Hindlimb muscle (tissue), 1 donor: ENCODE measurements at places on chromosomes 5 and 9.

DNA sequence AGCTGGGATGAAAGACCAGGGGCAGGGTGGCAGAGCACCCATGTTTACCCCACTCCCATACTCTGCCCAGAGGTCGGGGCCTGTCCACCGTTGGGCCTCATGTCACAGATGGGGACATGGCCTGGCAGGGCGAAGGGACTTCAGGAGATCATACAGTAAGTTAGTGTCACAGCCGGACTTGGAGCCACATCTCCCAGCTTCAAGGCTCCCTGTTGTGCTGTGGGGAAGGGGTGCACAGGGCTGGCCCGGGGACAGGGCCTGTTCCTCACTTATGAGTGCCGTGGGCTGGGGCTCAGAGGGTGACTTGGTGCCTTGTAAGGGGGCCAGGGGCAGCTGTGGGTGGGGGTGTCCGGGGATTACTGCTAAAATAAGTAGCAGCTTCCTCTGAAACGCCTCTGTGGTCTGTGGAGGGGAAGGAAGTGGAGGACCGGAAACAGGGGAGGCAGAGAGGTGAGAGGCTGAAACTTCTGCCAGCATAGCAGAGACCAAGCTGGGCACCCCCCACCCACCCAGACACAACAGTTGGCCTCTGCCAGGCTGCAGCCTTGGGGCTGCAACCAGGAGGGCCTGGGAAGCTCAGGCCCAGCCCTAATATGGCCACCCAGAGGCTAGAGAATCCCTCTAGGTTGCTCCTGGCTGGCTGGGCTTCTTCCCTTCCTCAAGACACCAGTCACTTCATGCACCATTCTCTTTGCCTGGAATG lies 41.1 kb upstream of the NEK6 start:
- no peak for DNase-seq

DNA sequence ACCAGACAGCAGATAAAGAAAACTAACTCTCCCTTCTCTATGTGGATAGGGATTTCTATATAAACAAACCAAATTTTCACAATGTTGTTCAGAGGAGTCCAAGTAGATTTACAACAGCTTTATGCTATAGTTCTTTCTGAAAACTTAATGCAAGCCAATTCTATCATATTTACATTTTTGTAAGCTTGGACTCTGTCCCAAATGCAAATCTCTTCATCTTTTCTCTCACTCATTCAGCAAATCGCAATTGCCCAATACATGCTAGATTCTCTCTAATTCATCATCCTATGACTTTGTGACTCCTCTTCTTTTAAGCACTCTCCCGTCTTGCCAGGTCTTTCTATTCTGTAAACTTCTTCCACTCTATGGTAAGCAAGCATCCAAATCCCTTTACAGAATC lies 39.1 kb upstream of the UGT3A2 start:
- DNase-seq = no peak

- DNase-seq = no peak
These were observed 19.7 kb upstream of the ASTN2 start for GRCh38 chr9:117434566-117434965.

DNA sequence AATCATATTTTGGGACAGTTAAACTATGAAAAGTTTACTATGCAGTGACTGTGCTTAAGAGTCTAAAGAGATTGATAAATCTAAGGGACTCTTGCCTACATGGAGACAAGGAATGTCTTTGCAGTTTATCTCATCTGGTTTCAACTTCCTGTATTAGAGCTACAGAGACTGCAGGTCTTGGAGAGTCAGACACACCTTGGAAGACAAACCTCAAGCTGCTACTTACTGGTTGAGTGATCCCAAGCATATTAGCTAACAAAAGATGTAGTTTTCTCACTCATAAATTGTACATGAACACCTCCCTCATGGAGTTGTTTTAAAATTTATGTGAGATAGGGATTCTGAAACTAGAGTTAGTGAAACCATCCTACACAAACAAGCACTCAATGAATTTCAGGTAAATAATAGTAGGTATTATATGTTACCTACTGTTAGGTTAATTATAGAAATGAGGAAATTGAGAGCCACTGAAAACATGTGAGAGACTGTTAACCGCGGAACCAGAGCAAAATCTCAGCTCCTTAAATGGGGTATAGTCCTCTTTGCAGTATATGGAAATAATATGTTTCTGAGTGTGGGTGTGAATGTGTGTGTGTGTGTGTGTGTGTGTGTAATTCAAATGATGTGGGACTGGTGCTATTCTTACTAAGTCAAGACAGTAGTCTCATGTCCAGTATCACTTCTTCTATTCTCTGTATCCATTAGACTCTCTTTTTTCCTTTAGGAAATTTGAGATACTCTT lies 752.1 kb downstream of the DTWD2 start:
- DNase-seq = no peak

- DNase-seq = no peak
These were observed 799.3 kb upstream of the NUDT12 start for GRCh38 chr5:104361932-104362331.

- no peak for DNase-seq
These were observed 4.5 kb downstream of the EGR1 start for GRCh38 chr5:138469540-138470321.

GRCh38 chr9:23088932-23089364 lies 642.3 kb downstream of the DMRTA1 start:
- no peak for DNase-seq

DNA sequence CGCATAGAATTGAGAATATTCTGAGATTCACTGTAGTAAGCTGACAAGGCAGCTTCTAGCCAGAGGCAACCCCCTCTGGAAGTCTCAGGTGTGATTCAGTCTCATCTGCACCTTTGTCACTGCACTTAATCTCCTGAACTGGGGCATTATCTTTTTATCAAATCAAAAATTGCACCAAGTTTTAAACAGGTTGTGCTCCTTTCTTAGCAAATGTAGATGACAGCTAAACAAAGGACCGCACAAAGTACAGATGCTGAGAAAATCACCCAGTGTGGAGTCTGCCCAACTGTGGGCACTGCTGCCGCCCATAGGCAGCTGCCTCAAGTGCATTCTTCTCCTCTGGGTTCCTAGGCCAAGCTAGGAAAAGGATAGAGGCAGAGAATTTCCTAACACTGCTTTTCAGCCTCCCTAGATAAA lies 51.1 kb downstream of the STARD4 start:
- peak; percentile 14 for DNase-seq

DNA sequence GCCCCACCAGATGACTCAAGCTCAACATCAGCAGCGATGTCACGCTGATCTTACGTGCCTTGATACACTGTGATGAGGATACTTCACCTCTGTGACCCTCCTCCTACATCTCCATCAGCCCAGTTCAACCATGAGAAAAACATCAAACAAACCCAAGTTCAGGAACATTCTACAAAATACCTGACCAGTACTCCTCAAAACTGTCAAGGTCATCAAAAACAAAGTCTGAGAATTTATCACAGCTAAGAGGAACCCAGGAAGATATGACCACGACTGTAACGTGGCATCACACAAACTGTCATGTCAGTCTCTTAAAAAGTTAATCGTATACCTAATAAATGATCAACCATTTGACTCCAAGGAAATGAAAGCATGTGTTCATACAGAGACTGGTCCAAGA lies 90.8 kb downstream of the COL23A1 start:
- DNase-seq = no peak

DNA sequence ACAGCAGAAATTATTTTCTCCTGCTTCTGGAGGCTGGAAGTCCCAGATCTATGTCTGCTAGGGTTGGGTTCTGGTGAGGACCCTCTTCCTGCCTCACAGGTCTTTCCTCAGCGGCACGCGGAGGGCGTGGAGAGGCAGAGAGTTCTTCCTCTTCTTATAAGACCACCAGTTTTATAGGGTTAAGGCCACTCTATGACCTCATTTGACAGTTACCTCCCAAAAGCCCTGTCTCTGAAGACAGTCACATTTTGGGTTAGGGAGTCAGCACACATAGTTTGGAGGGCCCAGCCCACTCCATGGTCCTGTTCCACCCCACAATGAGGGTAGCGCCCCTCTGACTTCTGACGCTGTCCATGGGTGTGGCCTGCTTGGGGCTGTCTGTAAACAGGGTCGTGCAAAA lies 46.7 kb downstream of the TRIP13 start:
- DNase-seq = no peak

- DNase-seq = no peak
These were observed 416.0 kb downstream of the MAN2A1 start for GRCh38 chr5:110105692-110106091.

DNA sequence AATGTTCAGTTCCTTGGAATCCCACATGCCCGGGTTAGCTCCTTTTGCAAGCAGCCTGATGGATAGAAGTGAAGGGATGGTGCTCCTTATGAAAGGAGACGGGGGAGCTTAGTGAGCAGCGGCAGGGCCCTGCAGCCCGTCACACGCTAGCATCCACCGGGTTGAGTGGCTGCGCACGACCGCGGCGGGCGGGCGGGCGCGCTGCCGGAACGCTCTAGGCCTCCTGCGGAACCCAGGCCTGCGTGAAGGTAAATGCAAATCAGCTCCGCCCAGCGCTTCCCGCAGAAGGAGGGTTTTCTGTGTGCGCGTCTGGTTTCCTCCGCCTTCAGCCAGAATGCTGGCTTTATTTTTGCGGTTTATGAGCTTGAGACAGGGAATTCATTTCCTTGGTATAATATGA lies 19.8 kb downstream of the IL12B start:
- DNase-seq = no peak

DNA sequence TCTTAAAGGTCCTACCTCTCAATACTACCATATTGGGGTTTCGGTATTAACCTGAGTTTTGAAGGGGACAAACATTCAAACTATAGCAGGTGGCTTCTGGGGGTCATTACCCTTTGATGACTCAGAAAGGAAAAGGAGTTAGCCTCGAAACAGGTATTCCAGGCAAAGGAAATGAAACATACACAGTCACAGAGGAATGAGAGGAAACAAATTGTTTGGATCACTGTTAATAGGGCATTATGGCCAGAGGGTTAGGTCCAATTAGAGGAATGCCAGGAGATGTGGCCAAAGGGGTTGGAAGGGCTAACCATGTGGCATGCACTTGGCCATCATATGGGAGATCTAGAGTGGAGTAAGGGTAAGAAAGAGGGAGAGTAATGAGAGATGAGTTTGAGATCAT lies 23.9 kb upstream of the NIM1K start:
- no peak for DNase-seq

DNA sequence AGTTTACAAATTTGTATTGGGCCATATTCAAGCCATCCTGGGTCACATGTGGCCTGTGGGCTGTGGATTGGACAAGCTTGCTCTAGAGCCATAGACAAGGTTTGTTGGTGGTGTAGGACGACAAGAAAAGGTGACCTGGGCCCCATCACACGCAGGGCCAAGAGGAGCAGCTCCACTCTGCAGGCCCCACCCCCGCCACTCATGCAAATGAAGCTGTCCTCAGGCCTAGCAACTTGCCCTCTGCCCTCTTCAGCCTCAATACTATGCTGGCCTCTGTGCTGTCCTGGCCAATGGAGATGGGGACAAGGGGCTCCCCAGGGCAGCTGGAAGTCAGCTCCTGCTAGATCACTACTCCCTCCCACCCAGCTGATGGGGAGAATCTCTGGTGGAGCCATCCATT lies 55.2 kb upstream of the TMEM252 start:
- no peak for DNase-seq

- DNase-seq = no peak
These were observed 63.5 kb downstream of the HMCN2 start for GRCh38 chr9:130329061-130329460.

DNA sequence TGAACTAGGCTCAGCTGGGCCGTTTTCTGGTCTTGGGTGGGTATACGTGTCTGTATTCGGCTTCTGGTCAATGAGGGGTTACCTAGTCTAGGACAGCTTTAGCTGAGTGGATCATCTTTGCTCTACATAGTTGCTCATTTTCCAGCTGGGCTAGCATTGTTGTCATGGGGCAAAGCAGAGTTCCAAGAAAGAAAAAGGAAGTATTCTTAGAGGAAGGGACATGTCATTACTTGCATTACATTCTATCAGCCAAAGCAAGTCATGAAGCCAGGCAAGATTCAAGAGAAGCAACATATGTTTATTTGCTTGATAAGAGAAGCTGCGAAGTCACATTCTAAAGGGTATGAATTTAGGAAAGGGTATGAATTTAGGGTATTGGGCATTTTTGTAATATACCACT lies 396.5 kb downstream of the ZNF608 start:
- no peak for DNase-seq

DNA sequence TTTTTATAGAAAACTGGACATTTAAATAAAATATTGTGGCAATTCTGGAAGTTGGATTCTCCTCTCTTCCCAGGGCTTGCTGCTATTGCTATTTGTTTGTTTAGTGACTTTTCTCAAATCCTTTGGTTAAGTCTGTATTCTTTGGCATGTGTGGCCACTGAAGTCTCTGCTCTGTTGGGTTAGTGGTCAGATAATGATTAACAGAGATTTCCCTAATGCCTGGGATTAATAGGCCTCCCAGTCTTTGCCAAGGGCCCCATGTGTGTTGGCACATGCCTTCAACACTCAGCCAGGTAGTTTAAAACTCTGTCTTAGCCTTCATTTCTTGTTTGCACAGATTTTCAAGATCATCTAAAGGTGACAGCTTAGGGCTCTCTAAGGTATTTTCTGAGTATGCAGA lies 92.8 kb upstream of the EPB41L4A start:
- DNase-seq = no peak

DNA sequence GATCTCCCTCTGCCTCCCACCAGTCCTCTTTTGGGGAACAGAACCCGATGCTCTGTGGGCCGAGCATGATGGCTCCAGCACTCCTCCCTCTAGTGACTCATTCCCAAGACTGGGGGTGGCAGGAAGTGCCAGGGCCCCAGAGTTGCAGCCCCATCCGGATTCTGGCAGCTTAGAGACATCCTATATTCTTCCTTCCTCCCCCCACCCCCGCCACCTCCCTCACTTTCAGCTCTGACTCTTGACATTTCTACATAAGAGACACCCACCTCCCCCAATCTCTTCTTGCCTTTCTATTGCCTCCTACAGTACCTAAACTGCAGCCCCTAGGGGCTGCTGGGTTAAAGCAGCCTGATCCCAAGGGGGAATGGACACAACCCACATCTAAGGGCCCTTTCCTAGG lies 47.1 kb upstream of the MATR3 start:
- DNase-seq = no peak

GRCh38 chr9:72788966-72789735 lies 163.7 kb downstream of the ALDH1A1 start:
- DNase-seq = no peak

DNA sequence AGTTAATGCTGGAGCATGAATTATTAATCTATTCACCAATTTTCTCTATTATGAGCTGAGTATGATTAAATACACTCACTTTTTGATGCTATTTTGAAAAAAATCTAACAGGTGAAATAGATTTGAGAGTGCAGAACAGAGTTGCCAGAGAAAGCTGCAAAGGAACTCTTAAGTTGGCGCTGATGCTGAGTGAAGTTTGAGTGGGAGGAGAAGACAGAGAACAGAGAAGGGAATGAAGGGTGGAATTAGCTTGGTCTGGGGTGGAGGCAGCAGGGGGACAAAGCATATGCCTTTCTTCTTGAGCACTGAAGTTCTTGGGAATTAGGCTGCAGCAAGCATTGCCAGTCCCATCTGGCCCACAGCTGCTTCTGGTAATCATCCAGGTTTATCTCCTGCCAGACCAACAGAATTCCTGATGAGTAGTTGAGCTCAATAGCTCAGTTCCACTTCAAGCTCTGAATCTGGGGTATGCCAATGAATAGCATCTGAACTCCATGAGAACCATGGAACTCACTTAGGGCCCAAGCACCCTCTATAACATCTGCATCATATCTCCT lies 290.1 kb downstream of the HINT1 start:
- no peak for DNase-seq

- DNase-seq = no peak
These were observed 29.0 kb downstream of the TAS2R1 start for GRCh38 chr5:9601055-9601739.
